Activated CD8-positive, alpha-beta memory T cell treated with anti-CD3 and anti-CD28 coated beads for 1 hour (primary cell): ENCODE measurements at places on chromosomes 4 and X.

DNA sequence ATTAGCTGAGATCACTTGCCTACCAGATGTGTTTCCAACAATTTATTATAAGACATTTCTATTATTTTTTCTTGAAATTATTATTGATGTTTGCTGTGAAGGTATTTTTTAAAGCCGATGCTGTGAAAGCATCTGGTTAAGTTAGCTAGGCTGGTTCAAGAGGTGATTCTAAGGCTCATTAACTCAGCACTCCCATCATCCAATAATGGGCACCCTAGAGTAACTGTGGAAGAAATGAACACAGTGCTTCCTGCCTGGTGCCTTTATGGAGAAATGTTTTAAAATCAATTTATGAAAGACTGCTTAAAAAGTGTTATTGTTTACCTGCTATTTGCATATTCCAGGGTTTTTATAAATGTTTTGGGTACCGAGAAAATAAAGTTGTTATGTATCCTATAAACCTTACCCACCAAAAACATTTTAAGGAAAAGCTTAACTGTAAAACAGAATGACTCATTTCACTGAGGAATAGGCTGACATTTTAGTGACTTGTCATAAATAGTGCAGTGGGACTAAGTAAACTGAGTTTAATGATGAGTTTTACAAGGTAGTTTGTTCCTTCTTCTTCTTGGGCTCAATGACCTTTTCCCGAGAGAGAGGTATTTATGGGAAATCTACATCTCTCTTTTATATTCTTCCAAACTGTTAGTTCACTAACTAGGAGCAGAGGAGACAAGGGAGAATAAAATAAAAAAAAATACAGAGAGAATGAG, 310.0 kb upstream of the AADAT start:
- no peak for DNase-seq

DNA sequence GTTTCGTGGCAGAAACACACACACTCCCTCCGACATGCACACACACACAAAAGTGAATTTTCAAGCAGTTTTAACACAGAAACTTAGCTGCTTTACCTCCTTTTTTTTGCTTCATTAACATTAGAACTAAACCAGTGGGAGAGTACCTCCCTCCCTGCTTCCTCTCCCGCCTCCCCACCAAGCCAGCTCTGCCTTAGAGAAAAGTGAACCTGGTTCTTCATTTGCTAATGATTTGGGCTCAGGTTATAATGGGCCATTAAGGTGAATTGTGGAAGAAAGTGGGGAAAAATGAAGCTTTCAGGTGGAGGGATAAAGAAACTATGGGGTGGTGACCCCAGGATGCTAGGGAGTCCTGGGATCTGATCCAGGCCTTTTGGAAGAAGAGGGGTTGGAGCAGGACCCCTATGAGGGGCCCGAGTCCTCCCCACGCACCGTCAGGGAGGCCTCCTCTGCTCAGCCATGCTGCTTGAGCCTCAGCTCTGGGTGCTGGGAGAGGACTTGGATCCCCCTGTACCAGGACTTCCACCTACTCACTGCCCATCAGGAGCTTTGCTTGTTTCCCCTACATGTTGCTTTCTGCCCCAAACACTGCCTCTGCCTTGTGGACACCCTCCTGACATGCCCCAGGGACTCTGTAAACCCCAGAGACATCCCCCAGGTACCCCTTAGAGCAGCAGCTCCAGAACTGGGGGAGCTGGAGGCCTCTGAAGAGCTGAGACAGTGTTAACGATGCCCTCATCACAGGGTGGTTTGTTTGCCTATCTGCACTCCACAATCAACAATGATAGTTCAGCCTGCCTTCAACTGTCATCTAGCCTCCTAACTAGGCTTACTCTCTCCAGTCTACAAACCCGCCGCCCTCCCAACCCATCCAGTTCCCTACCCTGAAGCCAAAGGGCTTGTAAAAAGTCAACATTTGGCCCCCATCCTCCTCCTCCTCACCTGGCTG, 6.5 kb upstream of the JADE1 start:
- no peak for DNase-seq

DNA sequence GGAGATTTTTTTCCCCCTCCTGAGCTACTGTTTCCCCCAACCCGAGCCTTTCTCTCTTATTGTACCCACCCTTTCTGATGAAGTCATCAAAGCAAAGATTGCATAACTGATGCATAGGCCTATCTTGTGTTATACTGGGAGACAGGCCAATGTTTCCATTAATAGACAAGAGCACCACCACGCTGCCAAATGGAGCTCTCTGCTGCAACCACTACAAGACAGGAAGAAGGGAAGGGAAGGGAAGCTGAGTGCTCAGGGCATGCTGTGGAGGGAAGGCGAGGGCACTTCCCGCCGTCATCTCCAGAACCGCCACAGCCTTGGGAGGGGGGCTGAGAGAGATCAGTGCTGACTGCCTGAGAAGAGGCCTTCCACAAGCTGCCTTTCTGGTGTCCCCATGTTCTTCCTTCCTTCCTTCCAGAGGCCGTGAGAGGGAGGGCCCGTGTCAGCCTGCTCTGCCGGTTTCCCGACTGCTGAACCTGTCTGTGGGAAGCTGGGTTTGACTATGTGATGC, 75.0 kb downstream of the MGST2 start:
- DNase-seq: no peak

GRCh38 chr4:151689211-151689991, 71.4 kb downstream of the GATB start:
- no peak for DNase-seq

DNA sequence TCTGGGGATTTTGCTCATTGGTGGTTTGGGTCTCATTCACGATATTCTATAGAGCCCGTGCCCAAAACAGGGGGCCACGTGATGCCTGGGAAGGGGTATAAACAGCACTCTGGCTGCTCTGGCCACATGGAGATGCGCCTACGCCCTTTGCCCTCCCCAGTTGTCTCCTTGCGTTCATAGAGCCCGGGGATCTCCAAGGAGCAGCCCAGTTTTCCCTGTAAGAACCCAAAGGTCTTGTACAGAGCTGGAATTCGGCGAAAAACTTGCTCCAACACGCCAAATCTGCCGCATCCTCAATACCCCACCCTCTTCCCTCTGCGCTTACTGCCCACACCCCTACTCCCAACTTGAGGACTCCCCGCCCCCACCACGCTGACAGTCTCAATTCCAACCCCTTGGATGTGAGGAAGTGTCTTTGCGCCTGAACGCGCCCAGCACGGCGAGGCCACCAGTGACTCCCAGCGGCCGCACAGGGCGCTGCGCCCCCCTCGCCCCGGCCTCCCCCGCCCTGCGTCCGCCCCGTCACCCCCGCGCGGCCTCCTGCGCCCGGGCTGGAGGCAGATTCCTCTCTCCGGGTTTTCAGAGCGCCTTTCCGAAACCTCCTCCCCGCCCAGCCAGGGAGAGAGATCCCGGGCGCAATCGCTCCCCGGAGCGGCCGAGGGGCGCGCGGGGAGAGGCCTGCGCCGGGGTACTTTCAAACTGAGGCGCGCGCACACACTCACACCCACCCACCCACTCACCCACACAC, at the start of gene NHS:
Gene NHS, plus strand, starts transcription at position 582 of the 748 bp plus-strand sequence. CDS start 558 bp downstream, outside the sequence.
- no peak for DNase-seq
